Stimulated activated CD8-positive, alpha-beta memory T cell treated with anti-CD3 and anti-CD28 coated beads, Interleukin-12 subunit alpha, Interleukin-12 subunit beta, amount 100 ng/mL, for 1 hour (primary cell): ENCODE measurements at places on chromosomes 2 and 18.

DNA sequence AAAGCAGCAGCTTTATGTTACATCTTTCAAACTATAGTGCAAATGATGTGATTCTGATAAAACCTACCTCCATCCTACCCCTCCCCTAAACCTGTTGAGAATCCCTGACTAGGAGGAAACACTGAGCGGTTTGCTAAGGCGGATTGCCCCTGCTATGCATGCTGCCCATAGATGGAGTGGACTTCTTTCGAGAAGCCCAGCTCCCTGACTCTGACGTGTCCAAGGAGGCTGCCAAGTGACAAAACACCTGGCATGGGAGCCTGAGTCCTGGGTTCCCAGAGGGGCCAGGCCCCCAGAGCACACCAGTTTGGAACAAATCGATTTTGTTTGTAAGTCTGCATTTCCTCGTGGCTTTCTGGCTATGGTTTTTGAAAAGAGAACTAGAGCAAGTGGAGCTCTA, 1.4 kb upstream of the UXS1 start:
- DNase-seq, result no peak

GRCh38 chr2:239813261-239814115, 211.7 kb downstream of the NDUFA10 start:
- no peak for DNase-seq

DNA sequence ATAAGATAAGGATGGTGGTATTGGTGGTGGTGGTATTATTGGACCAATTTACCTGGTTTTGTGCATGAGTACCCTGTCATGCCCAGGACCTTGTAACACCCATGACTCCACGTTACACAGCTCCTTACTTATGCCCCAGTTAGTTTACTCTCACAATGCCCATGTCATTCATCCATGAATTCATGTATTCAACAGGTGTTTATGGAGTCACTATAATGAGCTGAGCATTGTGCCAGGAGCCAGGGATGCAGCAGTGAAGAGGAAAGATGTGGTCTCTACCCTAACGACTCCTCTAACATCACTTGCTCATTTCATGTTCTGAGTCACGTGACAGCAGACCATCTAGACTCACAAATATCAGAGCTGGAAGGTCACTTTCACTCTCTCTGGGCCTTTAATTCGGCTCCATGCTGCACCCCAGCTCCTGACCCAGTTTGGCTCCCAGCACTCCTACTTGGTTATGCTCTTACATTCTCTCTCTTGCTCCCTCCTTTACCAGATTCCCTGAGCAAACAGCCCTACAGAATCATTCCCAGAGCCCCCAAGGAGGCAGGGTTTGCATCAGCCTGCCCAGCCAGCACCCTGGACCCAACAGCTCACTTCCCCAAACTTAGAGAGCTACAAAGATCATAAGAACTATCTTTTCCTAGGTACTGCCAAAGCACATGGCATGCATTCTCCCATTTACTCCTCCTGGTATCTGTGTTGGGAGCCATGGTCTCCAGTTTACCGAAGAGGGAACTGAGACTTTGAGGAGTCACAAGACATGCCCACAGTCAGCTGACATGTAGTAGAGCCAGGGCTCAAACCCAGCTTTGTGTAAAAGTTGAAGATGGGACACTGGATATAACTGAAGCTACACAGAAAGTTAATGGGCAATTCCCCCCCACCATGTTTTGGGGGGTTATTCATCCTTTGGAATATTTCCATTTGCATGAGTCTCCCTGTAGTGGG, 449.9 kb downstream of the LRATD1 start:
- no peak for DNase-seq

DNA sequence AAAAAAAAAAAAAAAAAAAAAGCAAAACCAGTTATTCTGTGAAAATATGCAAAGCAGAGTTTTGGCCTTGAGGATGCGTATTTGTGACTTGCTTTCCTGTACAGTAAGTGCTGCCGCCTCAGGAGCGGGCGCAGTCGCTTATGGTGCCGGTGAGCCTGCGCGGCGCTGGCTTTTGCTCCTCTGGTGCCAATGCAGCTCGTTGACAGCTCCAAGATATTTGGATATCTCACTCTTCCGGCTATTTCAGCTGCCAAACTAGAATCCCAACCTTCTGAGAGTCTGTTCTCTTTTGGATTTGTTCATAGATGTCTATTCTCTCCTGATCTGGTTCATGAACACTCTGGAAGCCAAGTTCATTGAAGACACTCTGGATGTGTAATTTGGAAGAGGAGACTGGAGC, 184.1 kb downstream of the AGAP1 start:
- no peak for DNase-seq

DNA sequence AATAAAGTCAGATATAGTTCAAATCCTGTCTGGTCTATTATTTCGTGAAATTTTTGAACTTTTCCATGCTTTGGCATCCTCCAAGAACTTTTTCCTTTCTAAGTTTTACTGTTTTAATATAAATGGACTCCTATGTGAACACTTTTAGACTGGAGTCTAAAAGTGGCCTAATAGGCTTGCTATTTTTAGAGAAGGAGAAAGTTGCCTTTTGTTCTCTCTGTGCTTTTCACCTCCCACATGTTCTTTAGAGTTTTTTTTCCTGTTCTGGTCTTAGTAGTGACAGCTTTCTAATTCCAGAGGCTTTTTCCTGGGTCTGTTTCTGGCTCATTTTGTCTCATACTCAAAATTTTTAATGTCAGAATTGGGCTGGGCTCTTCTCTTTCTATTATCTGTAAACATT, 72.2 kb downstream of the ADAM23 start:
- DNase-seq, result no peak

GRCh38 chr2:113709022-113709421, 47.4 kb downstream of the SLC35F5 start:
- no peak for DNase-seq

GRCh38 chr2:60806988-60807681, 51.1 kb downstream of the PAPOLG start:
- no peak for DNase-seq

- DNase-seq, result no peak
Observed at GRCh38 chr2:42558827-42559226, 9.6 kb upstream of the MTA3 start.

DNA sequence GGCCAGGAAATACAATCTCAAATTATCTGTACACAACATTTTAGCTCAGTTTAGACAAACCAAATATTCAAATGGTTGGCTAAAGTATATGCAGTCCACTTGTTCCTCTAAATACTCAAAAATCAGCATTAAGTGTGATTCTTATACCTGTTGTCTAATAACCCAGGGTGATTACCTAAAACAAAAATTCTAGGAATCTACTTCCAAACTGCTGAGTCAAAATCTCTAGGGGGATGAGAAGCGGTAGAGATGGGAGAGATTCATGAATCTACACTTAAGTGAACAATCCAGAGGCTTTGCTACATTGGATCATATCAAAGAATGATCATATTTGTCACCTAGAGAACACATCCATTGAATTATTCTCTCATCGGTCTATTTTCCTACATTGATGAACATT, 420.9 kb upstream of the PKDCC start:
- no peak for DNase-seq

- no peak for DNase-seq
Observed at GRCh38 chr2:217650716-217651360, 352.0 kb downstream of the TNS1 start.

DNA sequence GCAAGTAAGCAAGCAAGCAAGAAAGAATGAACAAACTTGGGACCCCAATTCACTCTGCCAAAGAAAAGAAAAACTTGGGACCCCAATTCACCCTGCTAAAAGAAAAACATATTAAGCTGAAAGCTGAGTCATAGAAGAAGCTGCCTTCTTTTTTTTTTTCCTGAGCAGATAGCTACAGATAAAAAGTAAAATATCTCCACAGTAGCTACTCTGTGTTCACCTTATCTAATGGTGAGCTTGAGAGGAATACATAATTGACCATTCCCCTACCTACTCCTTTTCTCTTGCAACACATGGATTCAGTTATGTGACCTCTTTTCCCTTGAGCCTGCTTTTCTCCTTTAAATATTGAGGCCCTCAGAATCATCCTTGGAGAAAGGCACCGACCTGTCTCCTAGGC, 63.0 kb downstream of the MCFD2 start:
- no peak for DNase-seq

- no peak for DNase-seq
Observed at GRCh38 chr2:81876624-81877023, 1572.1 kb upstream of the LRRTM1 start.

DNA sequence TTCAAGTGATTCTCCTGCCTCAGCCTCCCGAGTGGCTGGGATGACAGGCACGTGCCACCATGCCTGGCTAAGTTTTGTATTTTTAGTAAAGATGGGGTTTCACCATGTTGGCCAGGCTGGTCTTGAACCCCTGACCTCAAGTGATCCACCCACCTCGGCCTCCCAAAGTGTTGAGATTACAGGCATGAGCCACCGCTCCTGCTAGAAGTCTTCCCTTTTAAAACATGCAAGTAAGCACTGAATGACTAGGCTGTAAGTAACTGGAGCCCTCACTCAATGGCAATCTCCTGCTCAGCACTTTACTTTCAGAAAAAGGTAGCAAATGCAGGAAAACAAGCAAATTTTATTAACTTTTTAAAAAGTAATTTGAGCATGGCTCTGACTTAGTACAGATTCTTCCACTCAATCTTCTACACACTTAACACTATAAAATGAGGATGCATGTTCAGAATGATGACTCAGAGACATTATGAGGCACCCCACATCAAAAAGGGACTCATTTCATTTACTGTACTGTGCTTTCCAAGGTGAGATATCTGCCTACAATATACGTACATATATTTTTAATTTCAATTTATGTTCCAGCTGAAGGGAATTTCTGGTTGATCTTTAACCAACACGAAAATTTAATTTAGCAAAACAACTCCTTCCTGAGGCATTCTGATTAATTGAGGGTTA, 6.6 kb upstream of the NCK2 start:
- DNase-seq, result no peak
